NCI-H1417 treated with DMSO at 0.1 percent for 48 hours (cell line): ENCODE measurements at places on chromosomes 2 and 18.

GRCh38 chr2:240997856-240998705 lies at the start of gene SNED1:
SNED1 (plus strand) TSS chr2:240998618; CDS start chr2:240998838, 220 bp downstream.
- no peak for DNase-seq

DNA sequence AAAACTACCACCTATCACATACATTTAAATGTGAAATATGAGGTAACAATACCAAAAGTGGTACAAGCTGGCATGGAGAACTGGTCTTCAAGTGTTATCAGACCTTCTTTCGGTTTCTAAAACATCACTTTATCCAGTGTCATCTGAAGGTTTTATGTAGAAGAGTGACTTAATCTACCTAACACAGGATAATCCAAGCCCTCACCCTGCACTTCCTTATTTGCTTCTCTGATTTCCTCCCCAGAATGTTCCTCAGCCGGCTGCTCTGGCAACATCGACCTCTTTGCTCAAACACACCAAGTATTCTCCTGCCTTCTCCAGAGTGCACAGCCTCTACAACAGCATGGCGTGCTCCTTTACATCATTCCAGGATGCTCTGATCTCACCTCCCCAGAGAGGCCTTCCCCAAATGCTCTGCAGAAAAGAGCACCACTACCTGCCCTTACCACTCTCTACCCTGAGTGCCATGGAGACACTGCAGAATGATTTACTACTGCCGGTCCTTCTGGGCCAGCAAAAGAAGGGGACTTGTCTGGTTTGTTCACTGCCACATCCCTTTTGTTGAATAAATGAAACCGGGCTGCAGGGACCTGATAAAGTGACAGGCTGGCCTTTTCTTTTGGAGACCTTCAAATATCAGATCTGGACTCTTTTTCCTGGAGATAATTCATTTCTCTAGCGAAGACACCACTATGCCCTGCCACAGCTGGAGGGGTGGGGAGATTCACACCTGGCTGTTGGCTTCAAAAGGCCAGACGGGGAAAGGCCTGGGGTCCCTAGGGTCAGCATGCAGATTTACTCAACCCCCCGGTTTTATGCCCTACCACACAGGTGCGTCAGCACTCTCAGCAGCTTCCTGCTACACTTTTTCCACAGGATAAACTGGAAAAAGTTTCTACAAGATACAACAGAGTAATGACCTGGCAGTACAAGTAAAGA lies 42.0 kb downstream of the TTR start:
- DNase-seq = no peak

- peak; percentile 50 for DNase-seq
Observed at GRCh38 chr18:51195451-51196117, 1.9 kb downstream of the MEX3C start.

DNA sequence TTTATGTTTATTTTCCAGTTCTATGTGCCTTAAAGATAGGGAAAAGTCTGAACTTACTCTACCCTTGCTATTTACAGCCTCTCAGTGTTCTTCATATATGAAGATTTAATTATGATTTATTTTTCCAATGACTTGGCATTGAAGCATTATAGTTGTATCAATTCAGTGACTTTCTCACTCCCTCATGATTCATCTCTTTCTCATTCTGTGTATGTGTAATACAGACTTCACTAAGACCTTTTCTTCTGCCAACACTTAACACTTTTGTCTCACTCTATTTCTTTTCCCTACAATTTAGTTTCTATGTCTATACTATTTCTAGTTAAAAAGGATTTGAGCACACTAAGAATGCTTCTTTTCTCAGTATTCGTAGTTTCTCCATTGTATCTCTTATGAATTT lies 1470.3 kb upstream of the ACVR2A start:
- no peak for DNase-seq

DNA sequence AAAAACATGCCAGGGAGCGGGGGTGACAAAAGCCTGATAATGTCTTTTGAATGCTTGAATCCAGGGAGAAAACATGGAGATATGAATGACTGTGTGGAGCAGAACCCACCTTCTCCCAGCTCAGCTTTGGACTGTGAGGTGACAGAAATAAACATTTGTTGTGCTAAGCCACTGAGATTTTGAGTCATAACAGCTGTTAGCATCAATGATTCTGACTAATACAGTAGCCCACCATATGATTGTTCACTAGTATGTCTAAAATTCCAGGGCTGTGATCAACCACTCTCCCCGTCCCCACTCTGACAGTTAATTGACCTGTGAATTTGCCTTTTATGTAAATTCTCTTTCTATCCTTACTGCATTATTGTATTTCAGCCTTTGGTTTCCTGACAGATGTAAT lies 69.1 kb downstream of the PDK1 start:
- DNase-seq = no peak

DNA sequence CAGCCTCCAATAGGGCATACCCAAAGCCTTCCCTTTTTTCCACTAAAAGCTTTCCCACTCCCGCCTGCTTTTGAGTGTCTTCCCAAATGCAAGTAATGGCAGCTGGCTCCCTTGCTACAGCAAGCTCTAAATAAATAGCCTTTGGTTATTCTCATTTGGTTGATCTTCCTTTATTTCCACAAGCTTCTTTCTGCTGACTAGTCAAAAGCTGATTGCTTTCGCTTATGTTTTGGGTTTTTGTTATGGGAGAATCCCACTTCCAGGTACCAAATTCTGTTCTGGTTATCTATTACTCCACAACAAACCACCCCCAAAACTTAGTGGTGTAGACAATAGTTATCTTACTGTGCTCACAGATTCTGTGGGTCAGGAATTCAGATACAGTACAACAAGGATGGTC lies 22.3 kb downstream of the SP5 start:
- no peak for DNase-seq

DNA sequence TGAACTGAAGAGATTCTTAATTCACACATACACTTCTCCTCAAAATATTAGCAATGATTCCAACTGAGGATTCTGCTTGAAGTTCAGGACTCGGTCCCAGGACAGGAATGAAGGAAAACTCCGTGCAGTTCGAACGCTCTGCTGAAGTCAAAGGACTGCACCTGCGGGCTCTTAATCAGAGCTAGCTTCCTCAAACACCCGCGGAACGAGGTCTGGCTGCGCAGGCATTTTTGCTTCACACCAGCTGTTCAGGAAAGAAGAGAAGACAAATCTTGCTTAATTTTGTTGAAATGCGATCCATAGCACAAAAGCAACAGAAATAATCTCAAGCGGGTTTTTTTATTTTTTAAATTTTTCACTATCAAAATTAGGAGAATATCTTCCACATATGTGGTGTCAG lies 175.6 kb downstream of the LAMA1 start:
- DNase-seq = no peak

- DNase-seq = no peak
Observed at GRCh38 chr18:52363861-52364260, 23.9 kb downstream of the DCC start.

GRCh38 chr2:86441392-86441881 lies 266 bp downstream of the KDM3A start:
- DNase-seq = no peak

DNA sequence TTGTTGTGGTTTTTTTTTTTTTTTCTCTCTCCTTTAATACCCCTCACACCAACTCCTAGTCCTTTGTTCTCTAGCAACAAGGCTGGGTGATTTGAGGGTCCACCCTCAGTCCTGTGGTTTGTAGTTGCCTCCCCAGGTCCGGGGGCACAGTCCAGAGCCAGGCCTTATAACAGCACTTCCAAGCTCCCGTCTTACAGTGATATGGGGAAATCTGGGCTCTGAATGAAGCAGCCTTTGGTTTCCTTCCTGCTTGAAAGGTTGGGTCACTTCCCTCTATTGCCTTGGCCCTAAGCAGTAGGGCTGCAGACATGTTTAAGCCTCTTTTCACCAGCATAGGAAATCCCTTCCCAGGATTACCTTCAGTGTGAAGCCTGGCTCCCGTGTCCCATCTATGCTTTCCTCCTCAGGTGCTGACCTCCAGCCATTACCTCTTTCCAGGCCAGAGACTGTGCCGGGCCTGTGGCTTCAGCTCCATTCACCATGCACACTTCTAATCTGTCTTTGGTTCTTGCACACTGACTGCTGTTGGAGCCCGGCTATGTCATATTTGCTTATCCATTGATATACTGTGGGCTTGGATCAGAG lies 21.2 kb upstream of the NTSR2 start:
- no peak for DNase-seq

GRCh38 chr2:64295326-64296139 lies 151.3 kb upstream of the PELI1 start:
- no peak for DNase-seq

DNA sequence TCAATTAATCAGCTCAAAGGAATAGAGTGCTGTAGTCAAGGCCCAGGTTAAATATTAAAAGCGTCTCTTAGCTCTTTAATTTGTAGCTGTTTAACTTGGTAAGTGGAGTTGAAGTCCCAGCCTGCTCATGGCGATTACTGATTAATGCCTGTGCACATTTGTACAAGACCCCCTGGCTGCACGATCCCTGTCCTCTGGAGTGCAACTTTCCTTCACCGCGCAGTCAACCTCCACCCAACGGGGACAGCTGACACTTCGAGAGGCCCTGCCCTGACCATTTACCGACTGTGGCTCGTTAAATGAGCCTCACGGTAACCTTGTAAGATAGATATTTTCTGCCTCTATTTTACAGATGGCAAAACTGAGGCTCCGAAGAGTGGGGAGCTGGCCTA lies 5.5 kb upstream of the CYS1 start:
- DNase-seq = no peak

- DNase-seq = no peak
Observed at GRCh38 chr2:3354986-3355385, 22.6 kb downstream of the EIPR1 start.

GRCh38 chr18:11155034-11155759 lies 5.8 kb upstream of the PIEZO2 start:
- no peak for DNase-seq

GRCh38 chr18:12065397-12065796 lies 28.2 kb upstream of the ANKRD62 start:
- no peak for DNase-seq

GRCh38 chr18:10235661-10235952 lies 218.8 kb upstream of the APCDD1 start:
- DNase-seq = no peak

DNA sequence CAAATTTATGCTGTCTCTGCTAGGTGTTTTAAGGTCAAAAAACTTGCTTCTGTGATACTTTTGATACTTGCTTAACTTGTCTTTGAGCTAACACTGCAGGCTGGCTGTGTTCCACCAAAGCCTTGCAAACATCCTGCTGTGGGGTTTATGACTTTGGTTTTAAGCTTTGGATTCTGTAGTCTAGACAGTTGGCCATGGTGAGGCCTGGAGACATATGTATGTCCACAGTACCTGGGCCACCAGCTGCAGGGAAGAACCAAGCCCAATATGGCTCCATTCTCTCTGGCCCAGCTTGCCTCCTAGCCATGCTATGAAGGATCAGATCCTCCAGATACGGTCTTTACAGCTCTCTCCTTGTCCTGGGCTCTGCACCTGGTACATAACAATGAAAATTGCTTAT lies 113.9 kb downstream of the INO80D start:
- DNase-seq = no peak

GRCh38 chr2:170887496-170887895 lies 41.6 kb upstream of the GORASP2 start:
- DNase-seq = no peak

DNA sequence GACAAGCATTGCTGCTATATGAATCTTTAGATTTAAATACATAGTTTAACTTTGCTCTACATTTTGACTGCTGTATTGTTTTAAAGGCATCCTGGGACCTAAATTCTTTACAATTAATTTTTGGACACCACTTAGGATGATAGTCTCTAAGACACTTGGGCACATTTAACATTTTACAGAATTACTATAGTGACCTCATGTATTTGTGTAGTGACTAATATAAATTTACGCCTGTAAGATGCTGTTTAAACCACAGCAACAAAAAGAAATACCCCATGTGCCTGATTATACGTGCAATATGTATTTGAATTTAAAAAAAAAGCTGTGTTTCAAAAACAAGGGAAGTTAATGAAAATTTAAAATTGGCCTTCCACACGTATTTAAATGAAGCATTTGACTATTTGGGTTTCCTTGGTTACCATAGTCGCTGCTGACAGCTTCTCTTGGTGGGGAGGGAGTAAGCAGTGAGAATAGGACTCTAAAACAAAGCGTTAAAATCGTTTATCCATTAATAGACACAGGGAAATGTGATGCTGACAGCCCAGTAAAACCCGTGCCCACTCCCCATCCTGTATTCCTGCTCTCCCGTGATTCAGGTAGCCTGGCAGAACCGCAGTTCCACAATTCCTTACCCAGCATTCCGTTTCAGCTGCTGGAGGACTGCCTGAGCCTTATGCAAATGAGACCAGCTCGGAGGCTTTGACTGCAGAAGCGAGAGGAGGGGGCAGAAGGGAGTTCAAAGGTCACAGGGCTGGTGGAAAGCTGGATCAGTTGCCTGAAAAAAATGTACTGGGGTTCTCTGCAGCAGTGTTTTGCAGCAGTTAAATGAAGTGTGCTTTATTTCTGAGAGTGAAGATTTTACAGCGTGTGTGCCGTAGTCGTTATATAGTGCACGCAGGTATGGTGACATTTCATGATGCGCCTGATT lies 104.3 kb downstream of the CSRNP3 start:
- no peak for DNase-seq

GRCh38 chr2:182078988-182079602 lies 93.4 kb downstream of the PPP1R1C start:
- peak; percentile 24 for DNase-seq

- no peak for DNase-seq
Observed at GRCh38 chr18:29979881-29980280, 1062.7 kb downstream of the DSC3 start.

DNA sequence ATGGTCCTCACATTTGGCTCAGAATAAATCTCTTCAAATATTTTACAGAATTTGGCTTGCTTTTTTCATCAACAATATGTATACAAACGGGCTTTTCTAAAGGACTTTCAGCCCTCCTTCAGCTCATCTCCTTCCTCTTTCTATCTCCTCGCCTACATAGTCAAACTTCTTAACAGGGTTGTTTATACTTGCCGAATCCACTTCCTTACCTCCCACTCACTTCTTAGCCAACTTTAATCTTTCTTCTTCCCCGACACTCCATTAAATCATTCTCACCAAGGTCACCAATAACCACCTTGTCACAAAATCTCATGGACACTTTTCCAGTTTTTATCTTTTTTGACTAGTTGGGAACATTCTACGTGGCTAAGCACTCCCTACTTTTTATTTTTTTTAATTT lies 325.2 kb downstream of the PLCL1 start:
- no peak for DNase-seq

- no peak for DNase-seq
Observed at GRCh38 chr2:112646791-112647689, 1.3 kb downstream of the SLC20A1 start.

DNA sequence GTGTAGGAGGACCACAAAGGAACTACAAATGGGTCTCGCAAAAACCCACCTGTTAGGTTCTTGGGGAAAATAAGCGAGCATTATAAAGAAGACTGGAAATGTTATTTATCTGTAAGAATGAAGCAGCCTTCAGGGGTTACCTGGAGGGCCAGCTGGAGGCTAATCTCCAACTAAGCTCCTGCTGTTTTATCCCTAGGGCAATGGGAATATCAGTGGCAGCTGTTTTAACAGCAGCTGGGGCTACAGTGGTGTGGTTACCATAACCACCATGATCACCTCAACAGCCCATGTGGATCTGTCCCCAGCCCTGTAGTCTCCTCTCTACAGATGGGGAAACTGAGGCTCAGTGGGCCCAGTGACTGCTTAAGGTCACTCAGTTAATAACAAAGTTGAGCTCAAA lies 108.1 kb downstream of the FTCDNL1 start:
- no peak for DNase-seq

- no peak for DNase-seq
Observed at GRCh38 chr2:216653931-216654365, 20.7 kb downstream of the IGFBP2 start.

- DNase-seq = no peak
Observed at GRCh38 chr18:8930990-8931616, 171.4 kb upstream of the NDUFV2 start.

- DNase-seq = no peak
Observed at GRCh38 chr2:99404797-99405669, 67.8 kb downstream of the EIF5B start.
